ENCODE measurements at places on chromosomes 7 and 10. TPM values are rescaled to one million over a fixed set of nuclear protein-coding genes. Genes with fewer than 3 reads are reported as not detected.

- DNase-seq = no peak
Observed at GRCh38 chr7:99002148-99002826, 124.0 kb downstream of the TRRAP start.

DNA sequence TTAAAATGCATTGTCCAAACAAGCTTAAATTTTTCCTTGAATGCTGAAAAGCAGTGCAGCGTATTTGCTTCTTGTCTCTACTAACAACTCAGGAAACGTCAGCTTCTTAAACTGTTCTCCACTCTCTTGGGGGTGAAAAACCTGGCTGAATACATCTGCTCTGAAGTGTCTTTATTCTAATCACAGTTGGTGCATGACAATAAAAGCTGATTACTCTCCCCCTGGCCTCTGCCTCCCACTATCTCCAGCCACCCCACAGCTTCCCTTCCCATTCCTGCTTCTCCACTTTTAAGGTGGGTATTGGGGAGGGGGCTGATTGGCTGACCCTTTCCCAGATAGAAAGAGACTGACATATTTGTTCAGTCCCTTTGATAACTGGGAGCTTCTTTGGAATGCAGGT, 456.0 kb downstream of the SORCS1 start:
- no peak for DNase-seq

The SEMA3A gene
- total RNA-seq = 39.0 TPM

The NRAP gene
- not detected for total RNA-seq

Data from esophagus muscularis mucosa (tissue), 4 donors.